ENCODE measurements at places on chromosomes 5 and 9.
A peak's percentile ranks its signal among the peaks of the same experiment; 100 is the strongest.

DNA sequence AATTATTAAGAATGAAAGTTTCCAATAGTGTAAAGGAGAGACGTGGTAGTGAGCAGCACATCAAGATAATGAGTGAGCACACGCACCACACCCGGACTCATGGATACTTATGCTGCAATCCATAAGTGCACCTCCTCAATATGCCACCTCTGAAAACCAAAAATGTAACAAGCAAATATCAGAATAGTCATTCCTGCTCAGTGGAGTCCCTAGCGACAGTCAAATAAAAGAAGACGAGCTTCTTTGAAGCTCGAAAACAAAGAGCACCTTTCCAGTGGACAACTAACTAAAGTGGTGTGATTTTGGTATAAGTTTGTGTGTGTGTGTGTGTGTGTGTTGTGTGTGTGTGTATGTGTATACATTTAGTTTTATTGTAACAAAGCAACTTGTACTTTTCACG lies 241.3 kb downstream of the DEPDC1B start:
- H3K27me3 ChIP-seq = no peaks in the 10 kb centered on the region
- DNase-seq = no peak
- H3K4me3 ChIP-seq = no peak overlapping the region
- H3K36me3 ChIP-seq = peaks cover 6% of the 10 kb centered on the region

DNA sequence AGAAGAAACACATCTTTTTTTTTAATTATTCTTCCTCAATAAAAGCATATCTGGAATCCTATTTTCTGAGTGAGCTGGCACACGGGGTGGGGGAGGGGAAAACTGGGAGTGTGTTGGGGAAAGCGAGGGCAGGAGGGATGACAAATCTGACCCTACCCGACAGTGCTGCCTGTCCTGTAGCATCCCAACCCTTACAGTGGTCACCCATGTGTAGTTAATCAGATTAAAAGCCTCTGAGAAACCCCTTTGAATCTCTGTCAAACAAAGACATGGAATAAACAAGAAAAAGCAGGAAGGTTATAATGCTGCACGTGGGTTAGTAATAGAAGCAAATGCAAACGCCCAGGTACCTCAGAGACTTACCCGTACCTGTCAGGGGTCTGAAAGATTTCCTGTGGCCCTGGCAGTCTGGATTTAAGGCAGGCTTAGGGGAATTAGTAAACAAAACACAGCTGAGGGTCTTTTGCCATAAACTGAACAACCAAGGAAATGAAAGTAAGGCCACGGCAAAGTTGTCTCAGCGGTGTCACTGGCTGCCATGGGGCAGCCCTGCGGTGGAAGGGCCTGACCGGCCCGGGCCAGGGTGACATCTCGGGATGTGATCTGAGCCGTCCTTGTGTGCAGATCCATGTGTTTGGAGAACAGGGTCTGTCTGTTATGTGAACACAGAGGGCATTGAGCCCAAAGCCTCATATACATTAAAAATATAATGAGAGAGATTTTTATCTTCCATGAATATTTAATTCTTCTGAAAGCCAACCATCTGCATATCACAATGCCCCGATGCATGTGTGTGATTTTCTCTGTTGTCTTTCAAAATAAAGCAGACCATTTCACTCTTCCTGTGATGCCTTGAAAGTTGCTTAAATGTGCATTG lies 308.2 kb downstream of the ZNF608 start:
- no peak overlapping the region for H3K27ac ChIP-seq
- H3K4me1 ChIP-seq = peaks cover 4% of the 10 kb centered on the region
- H3K4me3 ChIP-seq = no peak overlapping the region
- H3K27me3 ChIP-seq = no peaks in the 10 kb centered on the region
- H3K36me3 ChIP-seq = peaks cover 2% of the 10 kb centered on the region
- DNase-seq = no peak

GRCh38 chr9:70113403-70114022 lies 69.9 kb downstream of the MAMDC2 start:
- DNase-seq = no peak

DNA sequence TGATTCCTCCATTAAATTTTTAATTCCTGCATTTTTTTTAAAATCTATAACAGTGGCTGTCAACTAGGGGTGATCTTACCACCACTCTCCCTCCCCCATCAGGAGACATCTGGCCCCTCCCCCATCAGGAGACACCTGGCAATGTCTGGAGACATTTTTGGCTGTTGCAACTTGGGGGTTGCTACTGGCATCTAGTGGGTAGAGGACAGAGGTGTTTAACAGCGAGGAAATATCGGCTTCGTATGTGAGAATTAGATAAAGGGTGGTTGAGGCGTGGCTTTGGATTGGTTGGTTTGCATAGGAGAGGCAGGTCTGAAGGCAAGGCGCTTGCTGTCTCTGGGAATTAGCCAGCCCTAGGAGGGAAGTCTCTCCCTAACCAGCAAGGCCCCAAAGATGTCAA lies 10.5 kb downstream of the CDHR2 start:
- H3K27ac ChIP-seq = no peak overlapping the region
- DNase-seq = no peak
- H3K4me1 ChIP-seq = no peaks in the 10 kb centered on the region
- H3K27me3 ChIP-seq = peaks cover 7% of the 10 kb centered on the region

GRCh38 chr9:8733131-8733954 lies 933.8 kb upstream of the DMAC1 start:
- H3K4me3 ChIP-seq = peak overlapping the region; percentile 24
- peaks cover 28% of the 10 kb centered on the region for H3K4me1 ChIP-seq
- H3K36me3 ChIP-seq = no peaks in the 10 kb centered on the region
- peak overlapping the region; percentile 40 for H3K27ac ChIP-seq

Measured in mesothelial cell of epicardium (in vitro differentiated cells).